Fibroblast of lung (primary cell): ENCODE measurements at places on chromosomes 3 and 15.

- peak; percentile 94 for DNase-seq
These were observed 193.2 kb upstream of the TPRG1 start for GRCh38 chr3:188978421-188979171.

DNA sequence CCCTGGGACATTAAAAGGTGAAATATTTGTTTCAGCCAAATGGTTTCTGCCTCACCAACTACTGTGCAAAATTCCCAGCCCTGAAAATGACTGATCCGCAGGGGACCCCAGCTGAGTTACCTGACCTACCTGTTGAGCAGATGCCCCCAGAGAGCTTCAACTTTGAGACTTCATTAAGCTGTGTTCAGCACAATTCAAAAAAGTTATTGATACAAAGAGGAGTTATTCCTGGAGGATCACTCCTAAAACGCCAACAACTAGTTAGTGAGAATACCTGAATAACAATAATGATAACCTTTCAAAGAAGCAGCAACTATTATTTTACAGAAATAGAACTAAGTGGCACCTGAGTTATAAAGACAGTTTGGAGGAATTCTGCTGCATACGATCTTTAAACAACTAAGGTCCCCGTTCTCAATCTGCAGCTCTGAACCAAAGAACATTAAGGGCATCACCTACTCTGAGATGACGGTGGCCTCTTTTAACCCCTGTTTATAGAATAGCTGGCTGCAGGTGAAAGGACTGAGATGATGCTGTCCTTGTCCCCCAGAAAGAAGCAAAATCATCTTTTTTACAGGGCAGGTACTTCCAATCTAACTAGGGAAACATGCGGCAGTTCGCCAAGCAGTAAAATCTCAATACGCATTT, 659 bp downstream of the GADL1 start:
- DNase-seq = no peak

DNA sequence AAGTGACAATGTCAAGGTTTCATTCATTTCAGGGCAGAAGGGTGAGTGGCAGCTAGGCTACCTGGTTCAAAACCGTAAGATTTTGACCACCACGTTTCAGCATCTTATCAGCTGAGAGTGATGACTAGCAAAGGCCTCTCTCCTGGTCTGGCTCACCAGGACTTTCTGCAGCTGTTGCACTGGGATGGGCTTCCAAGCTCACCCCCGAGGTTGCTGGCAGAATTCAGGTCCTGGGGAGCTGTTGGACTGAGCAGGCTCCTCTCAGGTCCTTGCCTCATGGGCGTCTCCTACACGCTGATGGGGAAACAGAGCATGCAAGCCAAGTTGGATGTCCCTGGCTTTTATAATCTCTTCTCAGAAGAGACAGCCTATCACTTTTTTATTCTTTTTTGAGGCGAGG, 88.8 kb upstream of the RNU6-1 start:
- no peak for DNase-seq

GRCh38 chr3:2099779-2100191, 1.1 kb downstream of the CNTN4 start:
- DNase-seq = no peak

- DNase-seq = no peak
These were observed 8.6 kb downstream of the RHCG start for GRCh38 chr15:89487791-89488190.

GRCh38 chr15:56017920-56018319, 24.5 kb upstream of the NEDD4 start:
- DNase-seq = no peak

GRCh38 chr3:63800097-63800496, 19.0 kb upstream of the C3orf49 start:
- DNase-seq = no peak

DNA sequence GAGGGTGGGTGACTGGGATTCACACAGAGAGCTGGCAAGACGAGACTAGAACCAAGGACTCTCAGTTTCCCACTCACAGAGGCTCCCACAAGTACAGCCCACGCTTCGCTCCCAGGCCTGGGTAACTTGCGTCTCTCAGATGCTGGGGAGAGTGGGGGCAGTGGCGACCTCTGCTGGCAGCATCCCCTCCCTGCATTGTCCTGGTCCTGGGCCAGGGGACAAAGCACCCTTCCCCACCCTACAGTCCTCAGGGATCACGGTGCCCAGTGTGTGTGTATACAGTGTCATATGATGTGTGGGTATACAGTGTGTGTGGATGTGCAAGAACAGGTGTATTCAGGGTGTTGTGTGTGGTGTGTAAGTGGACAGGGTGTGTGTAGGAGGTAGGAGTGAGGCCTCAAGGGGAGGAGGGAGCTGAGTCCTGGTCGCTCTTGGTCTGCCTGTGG, 12.8 kb downstream of the VILL start:
- peak; percentile 28 for DNase-seq
